ENCODE measurements at places on chromosomes 16 and 17.

GRCh38 chr16:47473792-47474191 lies 12.7 kb downstream of the PHKB start:
- no peak for DNase-seq

DNA sequence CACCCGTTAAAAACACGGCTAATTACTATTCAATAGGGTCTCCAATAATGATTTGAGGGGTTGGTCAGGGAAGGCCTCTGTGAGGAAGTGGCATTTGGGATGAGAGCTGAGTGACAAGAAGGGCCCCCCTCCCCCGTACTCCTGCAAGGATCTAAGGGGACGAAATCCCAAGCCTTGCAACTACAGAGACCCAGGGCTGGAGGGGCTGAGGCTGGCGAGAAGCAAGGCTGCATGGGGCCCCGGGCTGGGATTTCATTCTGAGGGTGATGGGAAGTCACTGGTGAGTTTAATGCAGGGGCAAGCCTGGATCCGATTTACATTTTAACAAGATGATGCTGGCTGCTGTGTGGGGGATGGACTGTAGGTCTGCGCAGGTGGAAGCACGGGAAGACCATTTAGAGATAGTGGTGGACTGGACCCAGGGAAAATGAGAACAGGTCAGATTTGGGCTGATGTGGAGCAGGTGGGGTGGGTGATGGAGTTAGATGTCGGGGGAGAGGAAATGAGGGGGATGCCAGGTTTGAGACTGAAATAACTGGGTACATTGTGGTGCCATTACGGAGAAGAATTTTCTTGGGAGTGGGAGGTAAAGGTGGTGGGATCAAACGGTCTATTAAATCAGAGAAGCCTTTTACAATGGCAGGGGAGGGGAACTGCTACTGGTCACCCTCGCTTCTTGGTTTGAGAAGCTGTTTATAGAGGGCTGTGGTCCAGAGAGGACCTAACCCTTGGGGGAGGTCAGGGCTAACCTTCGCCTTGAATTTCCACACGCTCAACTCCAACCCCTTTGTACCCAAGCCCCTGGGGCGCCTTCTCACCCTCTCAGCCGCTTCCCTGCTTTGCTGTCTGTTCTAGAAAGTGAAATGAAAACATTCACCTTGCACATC lies 932 bp upstream of the MYBBP1A start:
- DNase-seq: no peak

DNA sequence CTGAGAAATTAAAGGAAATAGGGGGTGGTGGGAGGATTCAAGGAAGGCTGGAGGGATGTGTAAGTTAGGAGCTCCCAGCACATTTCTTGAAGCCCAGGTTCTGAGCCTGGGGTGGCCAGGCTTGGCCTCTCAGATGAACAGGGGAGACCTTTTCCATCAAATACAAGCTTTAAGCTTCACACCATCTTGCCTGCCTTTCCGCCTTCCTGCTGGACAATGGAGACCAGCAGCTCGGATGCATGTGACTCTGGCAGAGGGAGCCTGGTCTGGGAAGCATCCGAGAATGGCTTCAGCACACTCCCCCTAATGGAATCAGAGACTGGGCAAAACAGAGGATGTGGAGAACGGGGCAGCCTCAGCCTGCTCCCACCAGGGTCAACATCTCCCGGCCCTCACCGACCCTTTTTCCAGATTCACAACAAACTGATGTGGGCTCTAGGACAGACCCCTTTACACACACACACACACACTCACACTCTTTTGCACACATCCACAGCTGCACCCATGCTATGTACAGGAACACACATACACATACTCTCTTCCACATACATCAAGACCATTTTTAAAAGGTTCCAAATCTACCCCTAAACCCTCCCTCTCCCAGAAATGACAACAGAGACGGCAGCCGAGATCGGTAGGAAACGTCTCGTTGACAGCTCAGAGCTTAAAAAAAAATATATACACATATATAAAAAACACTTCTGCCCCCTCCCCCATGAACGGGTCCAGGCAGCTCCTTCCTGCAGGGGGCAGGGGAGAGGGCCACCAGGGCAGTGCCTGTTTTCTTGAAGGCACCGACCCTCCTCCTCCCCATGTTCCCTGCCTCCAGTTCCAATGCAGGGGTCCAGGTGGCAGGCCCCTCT lies 6.5 kb upstream of the ATXN7L3 start:
- DNase-seq: no peak

GRCh38 chr16:67346341-67346740 lies 19.7 kb downstream of the LRRC36 start:
- DNase-seq: no peak

DNA sequence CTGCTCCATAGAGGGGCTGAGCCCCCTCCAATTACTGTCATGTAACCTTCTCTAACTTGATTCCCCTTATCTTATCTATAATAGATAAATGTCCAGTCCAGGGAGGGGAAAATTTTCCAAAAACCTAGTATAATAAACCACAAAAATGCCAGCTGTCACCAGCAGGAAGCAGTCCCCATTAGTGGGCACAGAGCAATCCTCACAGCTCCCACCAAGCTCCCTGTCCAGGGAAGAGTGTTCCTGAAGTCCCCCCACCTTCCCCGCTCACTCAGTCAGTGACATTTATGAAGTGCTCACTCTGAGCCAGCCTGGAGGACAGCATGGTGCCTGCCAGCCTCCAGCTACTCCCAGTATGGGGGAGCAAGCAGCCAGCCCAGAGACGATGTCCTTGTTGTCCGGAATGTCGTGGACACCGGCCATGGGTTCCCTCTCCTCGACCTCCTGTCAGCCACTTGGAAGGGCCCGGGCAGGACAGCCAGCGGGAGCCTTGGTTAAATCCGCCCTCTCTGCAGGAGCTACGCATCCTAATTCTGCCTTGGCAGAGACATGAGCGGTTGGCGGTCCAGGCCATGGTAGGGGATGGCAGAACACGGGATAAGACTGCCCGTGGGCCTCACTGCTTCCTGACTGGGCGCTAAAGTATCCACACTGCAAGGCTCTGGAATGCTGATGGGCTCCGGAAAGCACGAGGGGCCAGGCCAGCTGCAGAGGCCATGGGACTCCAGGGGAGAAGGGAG lies 102.0 kb upstream of the CDH5 start:
- no peak for DNase-seq

- no peak for DNase-seq
Observed at GRCh38 chr17:73586921-73587602, 57.2 kb downstream of the SDK2 start.

DNA sequence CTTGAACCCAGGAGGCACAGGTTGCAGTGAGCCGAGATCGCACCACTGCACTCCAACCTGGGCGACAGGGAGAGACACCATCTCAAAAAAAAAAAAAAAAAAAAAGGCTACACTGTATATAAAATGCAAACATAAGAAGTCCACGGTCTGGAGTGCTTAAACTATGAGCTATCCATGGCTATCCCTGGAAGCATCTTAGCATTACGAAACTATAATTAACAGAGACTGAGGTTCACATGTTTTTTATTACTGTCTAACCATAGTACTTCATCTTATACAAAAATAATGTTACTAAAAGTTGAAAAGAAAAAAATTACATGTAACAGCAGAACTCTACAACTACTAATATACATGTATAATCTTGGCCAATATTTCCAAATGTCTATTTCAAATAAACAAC lies 32.8 kb downstream of the HELZ start:
- no peak for DNase-seq

DNA sequence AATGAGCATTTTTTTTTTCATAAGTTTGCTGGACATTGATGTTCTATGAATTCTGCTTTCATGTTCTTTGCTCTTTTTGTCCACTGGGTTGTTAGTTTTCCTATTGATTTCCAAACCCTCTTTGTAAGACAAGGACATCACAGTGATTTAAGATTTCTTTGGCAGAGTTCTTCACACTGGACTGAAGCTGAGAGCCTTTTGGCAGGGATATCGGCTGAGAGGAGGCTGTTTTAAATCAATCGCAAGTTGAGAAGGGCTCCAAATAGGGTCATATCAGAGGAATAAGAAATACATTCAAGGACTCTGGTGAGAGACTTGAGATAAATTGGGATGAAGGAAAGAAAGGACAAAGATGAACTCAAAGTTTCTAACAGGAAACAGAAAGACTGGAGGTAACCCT lies 165.8 kb upstream of the AXIN2 start:
- DNase-seq: no peak

- no peak for DNase-seq
Observed at GRCh38 chr16:89506113-89506504, 2.1 kb upstream of the SPG7 start.

DNA sequence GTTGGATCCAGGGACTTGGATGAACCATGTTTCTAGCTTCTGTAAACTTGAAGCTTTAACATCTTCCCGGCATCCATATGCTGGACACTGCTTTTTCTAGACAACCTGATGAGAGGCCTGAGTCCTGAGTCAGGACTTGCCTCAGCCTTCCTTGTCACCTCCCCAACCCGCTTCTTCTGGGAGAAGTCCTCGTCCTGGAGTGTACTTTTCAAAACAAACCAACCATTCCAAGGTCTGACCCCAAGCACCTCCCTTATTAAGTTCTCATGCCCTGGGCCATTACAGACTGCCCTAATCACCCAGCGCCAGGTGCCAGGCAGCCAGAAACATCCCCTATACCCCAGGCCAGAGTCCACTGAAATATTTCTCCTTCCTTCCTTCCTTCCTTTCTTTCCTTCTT lies 59.4 kb downstream of the CLEC19A start:
- DNase-seq: no peak

- no peak for DNase-seq
Observed at GRCh38 chr16:70444249-70445063, 5.6 kb upstream of the ST3GAL2 start.

- peak; percentile 60 for DNase-seq
Observed at GRCh38 chr17:7836596-7837407, 2.8 kb downstream of the KDM6B start.

- no peak for DNase-seq
Observed at GRCh38 chr16:17780181-17780580, 309.4 kb upstream of the XYLT1 start.

DNA sequence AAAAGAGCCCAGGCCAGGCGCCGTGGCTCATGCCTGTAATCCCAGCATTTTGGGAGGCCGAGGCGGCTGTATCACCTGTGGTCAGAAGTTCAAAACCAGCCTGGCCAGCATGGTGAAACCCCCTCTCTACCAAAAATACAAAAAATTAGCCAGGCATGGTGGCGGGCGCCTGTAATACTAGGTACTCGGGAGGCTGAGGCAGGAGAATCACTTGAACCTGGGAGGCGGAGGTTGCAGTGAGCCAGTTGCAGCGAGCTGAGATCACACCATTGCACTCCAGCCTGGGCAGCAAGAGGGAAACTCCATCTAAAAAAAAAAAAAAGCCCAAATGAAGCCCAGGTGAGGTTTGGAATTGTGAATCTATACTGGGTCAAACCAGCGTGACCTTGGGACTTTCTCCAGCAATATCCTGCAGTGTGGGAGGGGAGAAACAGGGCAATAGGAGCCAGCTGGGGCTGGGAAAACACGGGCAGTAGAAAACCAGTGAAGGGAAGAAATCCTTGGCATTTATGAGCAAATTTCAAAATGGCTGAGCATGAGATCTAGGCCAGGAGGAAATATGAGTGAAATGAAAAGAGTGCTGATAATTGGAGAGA lies 8.2 kb upstream of the DHX8 start:
- no peak for DNase-seq

DNA sequence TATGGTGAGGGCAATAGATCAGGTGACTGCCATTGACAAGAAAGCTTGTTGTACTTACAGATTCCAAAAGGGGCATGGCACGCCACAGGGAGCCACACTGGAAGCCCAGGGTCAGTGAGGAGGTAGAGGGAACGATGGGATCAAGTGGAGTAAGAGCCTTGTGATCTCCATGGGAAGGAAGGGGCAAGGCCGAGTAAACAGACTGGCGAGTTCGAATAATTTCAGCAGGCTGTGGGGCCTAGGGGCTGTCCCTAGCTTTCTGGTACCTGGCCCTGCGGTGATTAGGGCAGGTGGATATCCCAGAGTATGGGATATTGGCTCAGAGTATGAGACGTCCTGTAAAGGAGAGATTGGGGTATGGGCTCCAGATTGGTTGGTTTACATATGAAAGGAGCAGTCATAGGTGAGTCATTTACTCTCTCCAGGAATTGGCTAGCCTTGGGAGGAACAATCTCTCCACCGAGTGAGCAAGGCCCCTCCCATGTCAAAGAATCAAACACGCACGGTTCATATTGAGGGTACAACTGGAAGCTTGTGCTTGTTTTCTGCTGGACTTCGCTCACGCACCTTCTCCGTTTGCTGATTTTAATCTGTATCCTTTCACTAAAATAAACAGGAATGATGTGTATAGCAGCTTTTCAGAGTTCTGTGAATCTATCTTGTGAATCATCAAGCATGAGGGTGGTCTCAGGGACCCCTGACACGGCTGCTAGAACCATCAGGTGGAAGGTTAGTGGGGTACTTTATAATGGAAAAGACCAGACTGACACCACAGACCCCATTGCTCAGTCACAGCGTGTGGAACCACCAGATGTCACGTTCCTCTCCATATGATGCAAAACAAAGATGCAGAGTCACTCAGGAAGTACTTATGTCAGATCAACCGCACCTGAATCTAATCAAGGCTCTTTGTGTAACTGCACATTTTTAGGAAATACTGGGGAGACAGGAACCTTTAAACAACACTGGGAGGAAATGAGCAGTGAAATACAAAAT lies 27.9 kb downstream of the GABARAPL2 start:
- DNase-seq: no peak

DNA sequence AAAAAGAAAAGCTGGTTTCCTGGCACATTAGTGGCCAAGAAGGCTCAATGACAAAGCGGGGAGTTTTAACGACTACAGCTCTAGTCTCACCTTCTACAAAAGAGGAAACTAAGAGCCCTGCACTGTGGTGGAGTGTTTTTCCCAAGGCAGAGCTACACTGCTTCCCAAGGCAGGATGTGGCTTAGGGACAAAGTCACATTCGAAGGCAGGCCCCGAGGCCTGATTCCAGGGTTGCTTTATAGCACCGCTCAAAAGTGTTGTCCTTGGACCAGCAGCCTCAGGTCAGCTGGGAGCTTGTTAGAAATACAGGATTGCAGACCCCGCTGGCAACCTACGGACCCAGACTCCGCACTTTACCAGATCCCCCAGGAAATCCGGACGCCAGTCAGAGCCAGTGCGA lies 23.8 kb downstream of the TMEM92 start:
- no peak for DNase-seq

DNA sequence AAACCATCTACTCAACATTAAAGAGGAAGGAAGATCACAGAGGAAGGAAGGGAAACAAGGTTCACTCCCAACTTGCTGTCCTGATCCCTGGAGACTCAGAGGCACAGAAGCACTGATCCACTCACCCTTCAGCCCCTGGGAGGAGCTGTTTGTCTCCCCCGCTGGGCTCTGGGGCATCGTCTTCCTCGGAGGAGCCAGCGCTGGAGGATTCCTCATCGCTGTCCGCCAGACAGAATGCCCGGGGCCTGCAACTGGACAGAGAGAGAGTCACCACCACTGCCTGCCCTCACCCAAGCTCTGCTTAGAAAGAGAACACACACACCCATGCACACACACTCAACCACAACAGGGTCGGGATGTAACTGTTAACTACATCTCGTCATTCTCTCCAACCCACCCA lies 24.8 kb upstream of the ERN1 start:
- no peak for DNase-seq

DNA sequence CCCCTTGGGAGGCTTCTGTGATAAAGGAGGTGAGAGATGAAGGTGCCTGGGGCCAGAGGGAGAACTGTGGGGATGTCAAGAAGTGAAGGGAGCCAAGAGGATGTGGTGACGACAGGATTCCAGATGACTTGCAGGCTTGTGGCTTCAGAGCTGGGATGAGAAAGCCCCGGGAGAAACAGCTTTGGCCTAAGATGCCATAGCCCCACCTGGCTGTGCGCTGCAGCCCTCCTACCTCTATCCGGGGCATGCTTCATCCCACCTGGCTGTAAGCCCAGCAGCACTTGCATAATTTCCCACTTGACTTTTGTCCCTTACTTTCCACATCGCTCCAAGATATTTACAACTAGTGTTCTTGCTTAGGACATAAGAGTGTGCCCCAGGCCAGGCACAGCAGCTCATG lies 29.3 kb downstream of the GINS3 start:
- no peak for DNase-seq
